CD4-positive, alpha-beta T cell treated with Interleukin-21 for 1 hour (primary cell): ENCODE measurements at places on chromosomes 4 and X.
A peak's percentile ranks its signal among the peaks of the same experiment; 100 is the strongest.

- DNase-seq: no peak
Observed at GRCh38 chrX:115900425-115900824, 270.1 kb upstream of the AGTR2 start.

- peak; percentile 60 for DNase-seq
Observed at GRCh38 chr4:108113229-108113628, 55.5 kb downstream of the LEF1 start.

GRCh38 chrX:17830211-17830610 is 30.9 kb downstream of the RAI2 start:
- no peak for DNase-seq

GRCh38 chr4:153232768-153233167 is 28.5 kb downstream of the TRIM2 start:
- DNase-seq: no peak

DNA sequence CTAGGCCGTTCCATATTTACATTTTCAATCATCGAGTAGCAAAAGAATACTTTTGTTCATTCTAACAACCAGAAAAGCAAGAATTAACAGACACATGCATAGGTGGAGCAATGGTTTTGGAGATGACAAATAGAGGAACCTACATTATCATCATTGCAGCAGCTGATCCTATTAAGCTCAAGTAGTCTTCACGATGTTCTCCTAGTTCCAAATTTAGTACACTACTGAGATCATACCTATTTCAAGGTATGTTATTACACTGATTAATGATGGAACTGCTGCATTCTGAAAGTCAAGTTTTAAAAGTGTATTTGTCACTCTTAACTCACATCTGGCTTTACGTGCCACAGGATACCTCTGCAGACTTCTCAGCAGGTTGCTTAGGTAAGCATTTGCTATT is 87.4 kb downstream of the ADGRA3 start:
- DNase-seq: no peak

GRCh38 chr4:41427306-41427882 is 110.6 kb upstream of the LIMCH1 start:
- no peak for DNase-seq

DNA sequence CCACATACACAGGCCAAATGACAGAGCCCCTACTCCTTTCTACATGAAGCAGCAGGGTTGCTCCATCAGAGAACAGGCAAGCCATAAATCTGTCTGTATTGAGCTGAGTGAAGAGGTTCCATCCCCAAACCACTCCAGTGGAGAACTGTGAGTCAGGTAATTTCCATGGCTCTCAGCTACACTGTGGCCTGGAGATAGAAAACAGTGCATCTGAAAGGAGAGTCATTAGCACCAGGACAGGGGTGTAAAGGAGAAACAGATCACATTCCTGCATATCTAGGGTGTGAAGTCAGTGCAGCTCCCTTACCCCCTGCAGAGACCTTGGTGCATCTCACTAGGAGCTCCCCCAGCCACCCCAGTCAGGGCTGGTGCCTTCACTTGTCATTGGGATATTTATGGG is 314.7 kb downstream of the CHIC1 start:
- no peak for DNase-seq

- DNase-seq: no peak
Observed at GRCh38 chrX:21295246-21295820, 78.9 kb upstream of the CNKSR2 start.

GRCh38 chrX:44954562-44954961 is 81.6 kb downstream of the KDM6A start:
- no peak for DNase-seq

GRCh38 chr4:80568891-80569290 is 233.4 kb downstream of the CFAP299 start:
- no peak for DNase-seq

DNA sequence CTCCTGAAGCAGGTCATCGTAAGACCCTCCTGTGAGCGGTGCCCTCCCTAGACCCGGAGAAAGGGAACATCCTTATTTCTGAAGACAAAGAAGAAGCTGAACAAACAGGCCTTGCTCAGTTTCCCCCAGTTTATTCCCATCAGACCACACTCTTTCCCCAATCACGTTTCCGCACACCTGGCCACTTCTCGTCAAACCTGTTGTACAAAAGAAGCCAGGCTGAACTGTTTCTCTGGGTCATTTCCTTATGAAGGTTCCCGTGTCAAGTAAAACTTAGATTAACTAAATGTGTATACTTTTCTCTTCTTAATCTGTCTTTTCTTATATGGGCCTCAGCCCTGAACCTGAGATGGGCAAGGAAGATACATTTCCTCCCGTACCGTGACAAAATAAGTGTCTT is 111.6 kb upstream of the ENPP6 start:
- no peak for DNase-seq

DNA sequence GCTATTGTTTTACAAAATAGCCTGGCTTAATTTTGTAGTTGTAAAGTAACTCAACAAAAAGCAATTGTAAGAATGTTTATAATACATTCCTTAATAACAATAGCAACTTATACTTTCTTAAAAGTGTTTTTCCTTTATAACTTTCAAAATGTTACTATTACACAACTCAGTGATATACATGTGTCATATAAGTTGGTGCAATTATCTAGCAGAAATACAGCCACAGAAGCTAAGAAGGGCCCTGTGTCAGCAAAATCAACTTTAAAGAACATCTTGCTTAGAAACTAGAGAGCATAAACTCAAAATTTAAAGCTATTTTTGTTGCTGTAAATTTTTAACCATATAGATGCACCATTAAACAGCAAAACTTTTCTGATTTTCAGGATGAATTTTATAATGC is 41.4 kb upstream of the MAB21L2 start:
- DNase-seq: no peak

- DNase-seq: no peak
Observed at GRCh38 chr4:175790083-175790482, 22.0 kb downstream of the GPM6A start.

DNA sequence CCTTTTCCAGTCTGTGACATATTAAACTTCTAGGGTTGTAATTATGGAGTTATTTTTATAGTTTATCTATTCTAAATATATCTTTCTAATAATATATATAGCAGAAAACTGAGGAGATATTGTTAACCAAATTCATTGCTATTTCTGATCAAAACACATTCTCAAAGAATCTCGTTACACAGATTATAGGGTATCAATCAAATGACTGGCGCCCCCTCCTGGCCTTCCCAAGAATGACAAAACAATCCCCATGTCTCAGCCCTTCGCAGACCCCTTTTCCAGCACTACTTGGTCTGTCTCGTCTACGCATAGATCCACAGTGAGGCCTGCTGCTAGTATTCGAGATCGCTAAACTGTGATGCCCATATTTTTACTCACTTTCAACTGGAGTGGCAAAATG is 209.3 kb downstream of the GPC3 start:
- DNase-seq: peak; percentile 25

DNA sequence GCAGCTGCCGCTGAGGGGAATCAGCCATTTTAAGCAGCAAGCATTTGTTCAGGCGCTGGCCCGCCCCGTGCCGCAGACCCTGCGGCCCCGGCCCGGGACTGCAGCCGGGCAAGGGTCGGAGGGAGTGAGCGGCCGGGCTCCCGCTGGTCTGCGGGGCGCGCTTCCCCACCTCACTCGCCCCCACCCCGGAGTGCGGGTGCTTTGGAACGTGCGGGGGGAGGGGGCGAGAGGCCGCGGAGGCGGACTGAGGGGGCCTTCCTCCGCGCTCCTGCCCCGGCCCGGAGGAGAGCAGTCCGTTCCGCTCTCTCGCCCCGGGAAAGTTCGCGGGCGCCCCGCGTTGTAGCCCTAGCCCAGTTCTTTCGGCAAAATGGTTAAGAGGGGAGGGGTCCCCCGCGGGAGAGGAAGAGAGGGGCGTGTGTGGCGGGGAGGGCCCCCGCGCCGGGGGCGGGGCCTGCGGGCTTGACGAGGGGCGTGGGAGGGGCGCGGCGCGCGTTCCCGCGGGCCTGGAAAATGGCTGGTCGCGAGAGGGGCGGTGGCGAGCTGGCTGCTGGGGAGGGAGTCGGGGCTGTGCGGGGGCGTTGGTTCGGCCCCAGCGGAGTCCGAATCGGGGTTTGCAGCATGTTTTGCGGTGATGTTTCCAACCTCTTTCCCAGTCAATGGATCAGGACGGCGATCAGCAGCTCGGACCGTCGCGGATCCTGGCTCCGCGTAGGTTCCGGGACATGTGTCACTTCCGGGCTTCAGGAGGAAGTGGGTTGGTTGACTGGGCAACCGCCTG is 942 bp downstream of the ING2 start:
- peak; percentile 88 for DNase-seq

- no peak for DNase-seq
Observed at GRCh38 chr4:107037199-107037584, 1.1 kb upstream of the DKK2 start.

GRCh38 chrX:65601530-65602220 is 65.8 kb upstream of the MSN start:
- DNase-seq: peak; percentile 70

GRCh38 chr4:3809451-3810110 is 43.4 kb downstream of the ADRA2C start:
- no peak for DNase-seq

DNA sequence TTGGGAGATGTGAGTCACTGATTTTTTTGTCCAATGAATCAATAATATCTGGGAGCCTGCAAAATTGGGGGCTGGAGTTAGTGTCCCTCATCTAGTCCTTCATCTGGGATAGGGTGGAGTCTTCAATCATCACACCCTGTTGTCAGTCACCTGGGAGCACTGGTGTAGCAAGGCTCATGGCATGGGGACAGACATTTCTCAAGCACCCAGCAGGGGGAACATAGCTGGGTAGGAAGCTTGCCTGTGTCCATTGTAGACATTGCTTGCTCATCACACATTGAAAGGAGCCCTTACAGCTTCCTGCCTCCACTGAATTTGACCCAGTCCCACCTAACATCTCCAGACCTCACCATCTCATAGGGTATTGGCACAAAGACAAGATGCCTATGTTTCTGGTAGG is 61.2 kb downstream of the SEL1L3 start:
- no peak for DNase-seq

GRCh38 chr4:24529555-24529954 is 54.8 kb downstream of the DHX15 start:
- no peak for DNase-seq

GRCh38 chr4:169142391-169142790 is 128.4 kb downstream of the SH3RF1 start:
- no peak for DNase-seq

DNA sequence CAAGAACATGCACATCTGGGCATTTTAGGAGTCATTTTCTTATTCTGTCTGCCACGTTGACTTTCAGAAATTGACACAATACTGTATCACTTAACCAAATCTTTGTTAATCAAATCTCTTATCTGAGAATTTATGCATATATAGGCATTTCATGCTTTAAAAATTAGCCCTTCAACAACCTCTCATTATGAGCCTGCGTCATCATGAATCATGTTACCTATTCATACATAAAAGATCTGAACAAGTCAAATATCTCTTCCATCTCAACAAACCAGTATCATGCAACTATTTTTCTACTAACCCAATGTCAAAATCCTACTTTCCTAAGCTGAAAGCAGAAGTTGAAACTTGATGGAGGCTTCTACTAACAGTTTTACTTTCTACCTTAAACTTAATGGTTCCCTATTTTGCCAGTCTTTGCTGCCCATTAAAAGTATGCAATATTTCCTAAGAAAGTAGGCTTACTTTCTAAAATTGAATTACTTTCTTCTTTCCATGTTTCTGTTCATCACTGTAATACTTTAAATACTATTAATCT is 1.8 kb downstream of the ADAM29 start:
- DNase-seq: no peak

DNA sequence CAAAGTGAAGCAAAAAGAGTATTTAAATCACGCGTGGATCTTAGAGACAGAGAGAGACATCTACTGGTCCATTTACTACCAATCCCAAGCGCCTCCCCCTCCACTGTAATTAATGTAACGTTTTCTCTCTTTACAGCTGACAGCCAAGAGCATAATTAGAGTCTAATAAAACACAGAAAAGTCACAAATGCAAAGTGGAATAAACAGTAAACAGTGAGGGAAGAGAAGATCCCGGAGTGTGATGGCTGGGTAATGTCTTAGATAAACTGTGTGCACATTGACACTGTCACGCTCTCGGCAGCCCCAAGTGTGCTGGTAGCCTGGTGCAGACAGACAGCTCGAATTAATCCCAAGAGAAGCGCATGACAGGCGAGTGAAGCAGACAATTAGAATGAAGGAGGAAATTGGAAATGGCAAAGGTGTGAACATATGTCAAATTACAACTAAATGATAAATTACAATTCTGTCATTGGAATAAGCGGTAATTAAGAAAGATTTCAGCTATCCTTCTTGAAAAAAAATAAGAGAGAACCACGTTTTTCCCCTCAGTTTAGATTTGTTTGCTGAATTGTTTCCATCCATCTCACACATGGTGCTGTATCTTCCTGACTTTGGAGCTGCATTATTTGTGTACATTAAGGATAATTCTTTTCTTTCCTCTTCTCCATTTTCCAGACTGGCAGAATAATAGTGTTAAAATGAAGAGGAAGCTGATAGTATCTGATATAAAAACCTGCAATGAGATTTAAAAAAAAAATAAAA is 100.1 kb downstream of the CXXC4 start:
- DNase-seq: no peak

DNA sequence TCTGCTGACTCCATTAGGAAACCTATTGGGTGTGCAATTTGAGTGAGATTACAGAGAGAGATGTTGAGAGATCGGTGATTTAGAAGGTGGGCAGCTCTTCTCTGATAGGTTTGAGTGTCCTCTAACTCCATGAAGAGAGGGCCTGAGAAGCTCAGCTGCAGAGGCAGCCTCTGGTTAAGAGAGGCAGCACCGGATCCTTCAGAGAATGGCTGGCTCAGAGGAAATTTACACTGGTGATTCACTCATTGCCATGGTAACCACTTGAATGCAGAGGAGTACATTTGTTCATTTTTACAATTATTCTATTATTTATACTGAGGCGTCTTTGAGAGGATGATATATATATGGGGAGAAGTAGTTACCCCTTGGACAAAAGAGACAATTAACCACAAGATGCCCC is 171.7 kb downstream of the PDGFRA start:
- no peak for DNase-seq

DNA sequence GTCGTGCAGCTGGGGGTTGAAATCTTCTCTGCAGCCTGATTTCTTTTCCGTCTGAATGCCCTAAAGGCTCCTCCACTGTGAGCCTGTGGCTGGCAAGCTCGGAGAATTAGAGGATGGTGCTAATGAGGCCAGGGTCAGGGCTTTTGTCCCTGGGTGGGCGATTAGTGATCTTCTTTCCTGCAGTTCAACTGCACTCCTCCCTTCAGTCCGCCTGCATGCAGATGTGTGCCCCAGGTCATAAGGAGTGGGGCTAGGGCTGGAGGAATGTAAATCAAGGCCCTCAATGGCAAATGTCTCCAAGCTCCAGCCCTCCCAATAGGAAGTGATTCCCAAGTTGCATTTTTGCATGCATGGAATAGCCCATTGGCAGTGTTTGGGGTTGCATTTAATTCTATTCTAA is 405.0 kb downstream of the AFF2 start:
- no peak for DNase-seq

DNA sequence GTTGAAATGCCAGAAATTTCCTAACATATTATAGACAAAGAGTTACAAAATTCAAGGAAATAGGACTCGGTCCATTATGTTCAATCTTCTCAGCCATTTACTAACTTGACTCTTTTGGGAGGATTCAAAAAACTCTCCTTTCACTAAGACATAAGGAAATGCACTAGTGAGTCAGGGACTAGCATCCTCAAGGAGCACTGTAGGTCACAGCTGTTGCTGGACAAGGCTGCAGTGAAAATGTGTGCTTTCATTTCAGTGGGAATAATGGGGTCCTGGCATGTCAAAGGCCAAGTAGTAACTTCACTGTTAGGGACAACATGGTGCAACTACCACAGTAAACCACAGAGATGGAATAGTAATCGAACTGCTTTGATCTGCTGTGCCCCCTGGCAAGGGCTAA is 56.9 kb upstream of the ABCG2 start:
- DNase-seq: no peak
